ENCODE measurements at places on chromosomes 3 and 15. TPM values are rescaled to one million over a fixed set of nuclear protein-coding genes. Genes with fewer than 3 reads are reported as not detected.

The KNG1 gene
- not detected for total RNA-seq

The GADL1 gene
- total RNA-seq, result not detected

The ARMC8 gene
- 42.1 TPM for total RNA-seq

The C3orf70 gene
- total RNA-seq, result 0.65 TPM

The NRG4 gene
- not detected for total RNA-seq

The TIMP4 gene
- 0.40 TPM for total RNA-seq

The C15orf62 gene
- 0.22 TPM for total RNA-seq

The RSL24D1 gene
- total RNA-seq, result 52.7 TPM

The ASB7 gene
- 13.3 TPM for total RNA-seq

The ZNF80 gene
- total RNA-seq, result not detected

The CCDC80 gene
- total RNA-seq, result 14.4 TPM

The NLGN1 gene
- 0.65 TPM for total RNA-seq

The DCUN1D1 gene
- total RNA-seq, result 16.5 TPM

The CCDC33 gene
- not detected for total RNA-seq

The CLRN1 gene
- not detected for total RNA-seq

The HACL1 gene
- 26.2 TPM for total RNA-seq

The SLC9C1 gene
- under 0.01 TPM for total RNA-seq

The BFSP2 gene
- not detected for total RNA-seq

The ADAMTSL3 gene
- total RNA-seq, result 12.5 TPM

The MINDY2 gene
- total RNA-seq, result 12.1 TPM

The MYL3 gene
- not detected for total RNA-seq

The WNT5A gene
- 1.6 TPM for total RNA-seq

The TEX55 gene
- total RNA-seq, result not detected

The PLS1 gene
- total RNA-seq, result 0.44 TPM

The TMOD3 gene
- 57.1 TPM for total RNA-seq

The CADM2 gene
- total RNA-seq, result 0.20 TPM

The CHRNA7 gene
- 0.65 TPM for total RNA-seq

The CLDN1 gene
- total RNA-seq, result 0.44 TPM

The DOCK3 gene
- not detected for total RNA-seq

The ACP3 gene
- total RNA-seq, result not detected

The TRAIP gene
- 2.4 TPM for total RNA-seq

The CHCHD6 gene
- 5.4 TPM for total RNA-seq

The SOX14 gene
- total RNA-seq, result not detected

The RSRC1 gene
- 26.8 TPM for total RNA-seq

The ARPC4 gene
- 251 TPM for total RNA-seq

The RHCG gene
- not detected for total RNA-seq

The HRG gene
- total RNA-seq, result not detected

The SYNPR gene
- not detected for total RNA-seq

The VILL gene
- 2.8 TPM for total RNA-seq

The GAP43 gene
- total RNA-seq, result not detected

The GABRB3 gene
- total RNA-seq, result 0.40 TPM

The ITIH1 gene
- total RNA-seq, result not detected

The DUOXA2 gene
- not detected for total RNA-seq

The ANKDD1A gene
- 3.7 TPM for total RNA-seq

The GPR27 gene
- total RNA-seq, result not detected

The CPLX3 gene
- total RNA-seq, result not detected

The MLH1 gene
- 31.8 TPM for total RNA-seq

The CHAC1 gene
- 2.4 TPM for total RNA-seq

The PRSS50 gene
- not detected for total RNA-seq

The UBE2E2 gene
- total RNA-seq, result 20.4 TPM

The BNC1 gene
- total RNA-seq, result 2.2 TPM

The NR2E3 gene
- total RNA-seq, result 0.20 TPM

Measured in lung microvascular endothelial cell (primary cell).